Foreskin keratinocyte (primary cell): ENCODE measurements at places on chromosomes 3 and 15. TPM values are rescaled to one million over a fixed set of nuclear protein-coding genes. Genes with fewer than 3 reads are reported as not detected.

The TM4SF4 gene
- total RNA-seq, result not detected in 2 replicates

DNA sequence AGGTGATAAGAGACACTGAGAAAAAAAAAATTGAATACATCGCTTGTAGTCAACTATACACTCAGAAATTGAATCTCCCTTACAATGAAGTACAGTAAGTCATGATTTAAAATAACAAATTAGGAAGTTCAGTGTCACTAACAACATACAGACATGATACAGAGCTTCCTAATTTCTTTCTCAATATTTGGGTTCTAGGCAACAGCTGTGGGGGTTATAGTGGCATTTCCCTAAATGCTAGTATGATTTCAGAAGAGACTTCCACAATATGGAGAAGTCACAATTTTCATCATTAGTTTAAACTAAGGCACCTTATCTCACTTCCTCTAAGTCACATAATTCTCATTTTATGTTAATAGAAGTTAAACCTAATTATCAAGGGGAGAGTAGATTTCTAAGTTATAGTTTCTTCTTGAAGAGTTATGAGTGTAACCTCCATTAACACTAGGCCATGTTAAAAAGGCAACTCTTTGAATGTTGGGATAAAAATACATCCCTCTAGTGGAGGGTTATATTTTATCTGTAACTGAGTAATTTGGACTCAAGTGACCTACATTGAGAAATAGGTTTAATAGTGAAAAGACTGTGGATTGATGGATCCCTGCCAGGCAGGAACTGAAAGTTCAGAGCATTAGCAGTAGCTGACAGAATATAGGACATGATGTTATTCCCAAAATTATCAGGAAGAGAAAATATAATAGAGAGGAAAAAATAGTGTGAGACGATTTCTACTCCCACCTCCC lies 286.0 kb upstream of the SUCLG2 start:
- DNase-seq, result no peak

DNA sequence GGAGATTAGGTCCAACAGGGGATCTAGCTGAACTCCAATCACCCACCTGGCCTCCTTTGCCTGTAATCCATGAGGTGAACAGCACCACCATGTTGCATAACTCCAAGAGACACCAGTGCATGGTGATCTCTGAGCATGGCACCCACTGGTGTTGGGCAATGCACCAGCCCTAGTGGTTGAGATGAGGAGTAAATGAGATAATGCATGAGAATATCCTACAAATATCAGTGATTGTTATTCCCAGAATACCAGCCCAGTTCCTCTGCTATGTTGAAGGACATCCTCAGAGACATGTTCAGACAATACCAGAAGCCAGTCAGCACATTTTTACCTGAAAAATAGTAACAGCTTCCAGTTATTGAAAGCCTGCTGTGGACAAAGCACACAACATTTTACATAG lies 14.7 kb downstream of the GALNT15 start:
- DNase-seq, result peak; percentile 74

GRCh38 chr3:13571831-13572750 lies 23.2 kb downstream of the FBLN2 start:
- no peak for DNase-seq
